AG08395 (cell line): ENCODE measurements at places on chromosomes 3 and 15.

GRCh38 chr3:151398895-151399294, 14.3 kb upstream of the P2RY12 start:
- DNase-seq: no peak

DNA sequence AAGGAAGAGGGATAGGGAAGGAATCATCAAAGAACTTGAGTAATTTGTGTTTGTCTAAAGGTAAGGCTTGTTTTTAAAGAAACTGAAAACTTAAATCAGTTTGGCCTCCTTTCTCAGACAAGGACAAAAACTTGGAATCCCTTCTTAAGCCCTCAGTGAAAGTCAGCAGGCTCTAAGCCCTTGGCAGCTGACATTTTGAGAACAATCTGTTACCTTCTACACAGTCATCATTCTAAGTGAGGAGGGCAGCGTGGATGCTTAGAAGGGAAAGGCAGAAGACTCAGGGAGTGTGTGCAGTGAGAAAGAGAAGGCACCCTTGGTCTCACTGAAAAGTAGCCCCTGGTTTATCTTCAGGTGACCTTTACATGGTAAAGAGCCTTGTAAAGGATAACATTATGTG, 10.8 kb downstream of the HSPBAP1 start:
- no peak for DNase-seq

GRCh38 chr15:85954586-85954985, 125.1 kb upstream of the AGBL1 start:
- no peak for DNase-seq

- DNase-seq: peak; percentile 21
These were observed 200.0 kb upstream of the CBLB start for GRCh38 chr3:106068795-106069194.

GRCh38 chr3:38541806-38542205, 45.7 kb downstream of the EXOG start:
- no peak for DNase-seq

DNA sequence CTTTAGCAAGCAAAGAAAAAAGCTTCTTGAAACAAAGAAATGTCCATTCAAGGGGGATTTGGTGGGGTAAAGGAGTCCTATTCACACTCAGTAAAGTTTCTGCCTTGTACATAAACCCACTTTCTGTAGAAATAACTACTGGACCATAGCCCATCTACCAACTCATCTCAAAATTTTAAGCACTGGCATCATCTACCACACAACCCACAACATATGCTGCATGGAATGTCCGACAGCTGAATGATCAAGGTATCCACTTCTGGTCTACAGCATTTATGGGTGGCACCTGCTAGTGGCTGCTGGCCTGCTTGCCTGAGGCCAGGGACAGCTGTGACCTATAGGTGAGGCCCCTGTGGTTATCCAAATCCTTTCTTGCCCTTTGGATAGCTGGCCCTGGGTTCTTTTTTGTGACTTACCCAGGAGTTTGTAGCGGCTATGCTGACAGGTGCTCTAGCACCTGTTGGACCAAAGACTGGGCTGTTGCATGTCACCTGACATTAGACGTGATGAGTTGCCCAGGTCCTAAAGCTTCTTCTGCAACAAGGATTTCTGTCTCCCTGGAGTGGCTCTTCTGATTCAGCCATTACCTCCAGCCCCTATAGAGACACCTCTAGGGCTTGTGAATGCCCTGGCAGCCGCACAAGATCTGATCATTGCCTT, 19.2 kb upstream of the MEF2A start:
- no peak for DNase-seq

- DNase-seq: no peak
These were observed 2.1 kb downstream of the RAB43 start for GRCh38 chr3:129119365-129120100.

- no peak for DNase-seq
These were observed 70.7 kb downstream of the CACNA2D3 start for GRCh38 chr3:54193093-54193492.

DNA sequence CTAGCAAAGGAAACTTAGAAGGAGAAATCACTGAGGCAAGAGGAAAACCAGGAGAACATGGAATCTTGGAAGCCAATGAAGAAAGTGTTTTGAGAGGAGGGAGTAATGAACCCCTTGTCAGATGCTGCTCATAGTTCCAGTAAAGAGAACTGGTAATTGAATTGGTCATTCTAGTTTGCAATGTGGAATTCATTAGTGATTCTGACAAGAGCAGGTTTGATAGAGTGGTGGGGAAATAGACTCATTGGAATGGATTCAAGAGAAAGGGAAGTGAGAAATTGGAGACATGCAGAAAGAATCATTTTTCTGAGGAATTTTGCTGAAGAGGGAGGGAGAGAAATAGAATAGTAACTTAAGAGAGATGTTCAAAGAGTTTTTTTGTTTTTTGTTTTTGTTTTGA, 21.0 kb downstream of the GLCE start:
- peak; percentile 7 for DNase-seq

DNA sequence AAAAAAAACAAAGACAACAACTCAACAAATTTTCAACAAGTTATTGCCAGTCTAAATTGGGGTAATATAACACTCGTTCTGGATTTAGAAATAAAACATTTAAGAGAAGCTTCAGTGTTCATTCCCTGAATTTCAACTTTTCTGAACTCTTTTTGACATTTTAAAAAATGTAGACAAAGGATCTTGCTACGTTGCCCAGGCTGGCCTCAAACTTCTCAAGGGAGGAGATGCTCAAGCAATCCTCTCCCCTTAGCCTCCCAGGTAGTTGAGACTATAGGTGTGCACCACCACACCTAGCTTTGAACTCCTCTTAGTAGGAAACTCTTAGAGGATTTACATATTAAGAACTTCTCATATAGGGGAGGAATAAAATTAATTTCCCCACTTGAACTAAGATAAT, 91.9 kb downstream of the AKAP13 start:
- DNase-seq: no peak

- DNase-seq: peak; percentile 35
These were observed 27.1 kb downstream of the FILIP1L start for GRCh38 chr3:100087198-100087597.
